ENCODE measurements at places on chromosomes 2 and 18.

DNA sequence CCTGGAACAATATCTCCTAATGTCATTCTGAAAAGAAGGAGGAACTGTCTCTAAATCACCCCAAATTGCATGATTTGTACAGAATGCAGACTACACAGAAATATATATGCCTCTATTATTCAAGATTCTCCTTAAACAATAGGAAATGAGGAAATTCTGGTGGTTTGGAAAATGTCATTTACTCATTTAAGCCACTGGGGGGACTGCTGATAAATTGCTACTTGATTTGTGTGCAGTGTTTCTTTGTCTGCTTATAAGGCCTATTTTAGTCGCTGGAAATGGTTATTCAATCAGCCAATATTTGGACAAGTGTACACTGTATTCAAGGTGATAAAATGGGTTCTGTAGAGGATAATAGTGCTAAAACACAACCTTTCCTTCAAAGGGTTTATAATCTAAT, 801.9 kb upstream of the CELF4 start:
- no peak for DNase-seq

- DNase-seq: no peak
Observed at GRCh38 chr18:46252759-46253158, 148.6 kb downstream of the HAUS1 start.

GRCh38 chr18:54924948-54925347, 34.3 kb downstream of the CCDC68 start:
- peak; percentile 47 for DNase-seq

DNA sequence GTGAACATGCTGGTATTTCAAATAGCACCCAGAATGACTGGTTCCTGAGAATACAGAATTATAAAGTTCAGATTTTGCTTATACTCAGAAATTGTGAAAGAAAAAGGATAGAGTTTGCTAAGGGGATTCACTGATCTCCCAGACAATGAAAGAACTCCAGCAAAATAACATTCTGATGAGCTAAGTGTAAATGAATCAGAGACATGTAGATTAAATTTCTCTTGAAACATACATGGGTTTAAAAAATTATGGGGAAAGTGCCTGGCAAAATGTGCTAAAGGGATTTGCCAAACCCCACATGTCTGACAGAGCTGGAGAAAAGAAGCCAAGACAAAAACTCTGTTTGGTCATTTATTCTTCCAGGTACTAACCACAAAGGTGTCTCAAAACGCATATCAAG, 116.3 kb downstream of the FTCDNL1 start:
- no peak for DNase-seq

GRCh38 chr2:95356821-95357700, 45.4 kb upstream of the FAHD2A start:
- no peak for DNase-seq

DNA sequence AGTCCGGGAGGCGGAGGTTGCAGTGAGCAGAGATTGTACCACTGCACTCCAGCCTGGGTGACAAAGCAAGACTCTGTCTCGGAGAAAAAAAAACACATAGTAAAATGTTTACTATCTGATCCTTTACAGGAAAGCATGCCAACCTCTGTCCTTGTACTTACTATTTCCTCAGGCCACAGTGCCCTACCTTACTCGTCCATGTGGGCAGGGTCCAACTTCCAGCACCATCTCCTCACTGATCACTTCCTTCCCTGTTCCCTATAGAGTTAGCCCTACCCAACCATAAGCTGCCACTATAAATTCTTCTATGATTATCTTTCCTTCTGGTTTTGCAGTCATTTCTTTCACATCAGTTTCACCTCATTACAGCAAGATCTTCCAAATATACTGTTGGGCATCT, 136.2 kb downstream of the MYO5B start:
- DNase-seq: no peak

GRCh38 chr2:105042189-105042588, 4.3 kb downstream of the MRPS9 start:
- no peak for DNase-seq

DNA sequence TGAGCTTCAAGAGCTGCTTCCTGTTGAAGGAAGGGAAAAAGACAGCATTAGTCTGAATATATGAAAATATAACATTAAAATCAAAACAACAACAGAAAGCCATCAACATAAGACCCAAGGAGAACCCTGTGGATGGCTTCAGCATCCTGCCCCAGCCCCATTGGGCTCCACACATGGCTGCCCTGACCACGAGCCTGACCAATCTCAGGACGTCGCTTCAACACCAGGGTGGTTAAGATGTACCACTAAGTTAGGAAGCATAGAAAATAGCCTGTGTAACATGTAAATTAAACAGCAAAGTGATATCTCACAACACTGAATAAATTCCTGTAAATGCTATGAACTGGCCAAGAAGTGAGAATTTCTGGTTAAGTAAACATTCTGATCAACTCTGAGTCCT, 77.2 kb upstream of the CD226 start:
- DNase-seq: no peak

- peak; percentile 43 for DNase-seq
Observed at GRCh38 chr2:60331115-60331809, 222.2 kb downstream of the BCL11A start.

DNA sequence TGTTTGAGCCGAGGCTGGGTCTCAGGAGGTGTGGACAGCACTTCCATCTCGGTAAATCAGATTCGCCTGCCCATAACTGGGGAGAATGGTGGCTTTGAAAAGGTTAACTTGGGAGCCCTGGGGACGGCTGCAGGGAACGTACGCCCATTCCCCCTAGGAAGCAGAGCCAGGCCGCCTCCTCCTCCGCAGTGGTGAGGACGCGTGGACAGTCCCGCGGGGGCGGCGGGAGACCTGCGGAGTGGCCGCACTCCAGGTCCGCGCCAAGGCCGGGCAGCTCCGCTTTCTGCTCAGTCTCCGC, 845 bp upstream of the MYCN start:
- peak; percentile 57 for DNase-seq

DNA sequence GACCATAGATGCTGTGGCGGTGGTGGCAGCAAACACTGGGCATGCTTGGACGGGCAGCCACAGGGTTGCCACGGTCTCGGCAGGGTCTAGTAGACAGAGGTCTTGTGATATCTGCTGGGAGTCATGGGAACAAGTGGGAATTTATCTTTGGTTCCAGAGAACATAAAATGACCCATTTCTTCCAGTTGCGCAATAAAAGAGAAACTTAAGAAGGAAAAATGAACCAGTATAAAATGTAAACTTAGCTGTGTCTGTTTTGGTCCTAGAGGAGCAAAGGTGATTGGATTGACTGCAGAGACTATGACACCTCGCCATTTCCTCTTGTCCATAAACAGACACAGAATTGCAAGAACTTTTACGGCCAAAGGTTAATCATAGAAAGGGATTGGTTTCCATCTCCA, 132.6 kb upstream of the RBBP8 start:
- DNase-seq: no peak

DNA sequence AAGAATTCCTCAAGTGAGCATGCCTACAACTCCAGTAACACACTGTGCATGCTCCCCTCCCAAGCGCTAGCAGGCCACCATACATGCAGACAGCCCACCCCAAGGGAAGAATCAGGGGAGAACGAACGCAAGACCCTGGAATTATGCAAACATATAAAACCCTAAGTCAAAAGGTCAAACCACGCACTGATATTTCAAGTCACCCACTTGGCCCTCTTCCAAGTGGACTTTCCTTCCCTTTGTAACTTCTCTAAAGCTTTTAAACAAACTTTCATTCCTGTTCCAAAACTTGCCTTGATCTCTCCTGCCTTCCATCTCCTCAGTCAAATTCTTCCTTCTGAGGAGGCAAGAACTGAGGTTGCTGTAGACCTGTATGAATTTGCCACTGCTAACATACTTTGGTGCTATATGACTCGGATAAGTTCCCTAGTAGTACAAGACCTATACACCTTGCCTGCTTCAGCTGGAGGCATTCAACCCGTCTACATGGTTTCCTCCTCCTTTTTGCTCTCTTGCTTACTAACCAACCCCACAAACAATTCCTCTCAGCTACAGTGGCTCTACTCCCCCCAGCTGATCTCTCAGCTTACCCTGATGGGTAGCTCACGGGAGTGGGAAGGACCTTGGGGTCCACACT, 11.1 kb upstream of the RPIA start:
- no peak for DNase-seq

DNA sequence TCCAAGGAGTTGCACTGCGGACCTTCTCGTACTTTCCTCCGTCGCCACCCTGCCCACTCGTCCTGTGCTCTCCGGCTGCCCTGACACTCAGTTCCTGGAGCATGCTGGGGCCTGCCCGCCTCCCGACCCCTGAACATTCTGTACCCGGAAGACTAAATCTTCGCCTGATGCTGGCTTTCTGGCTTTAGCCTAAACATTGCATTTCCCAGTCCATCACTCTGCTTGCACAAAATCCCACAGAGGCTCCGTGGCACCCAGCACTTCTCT, 550 bp upstream of the SFXN5 start:
- DNase-seq: peak; percentile 34

GRCh38 chr18:35671966-35672603, 90.5 kb downstream of the GALNT1 start:
- no peak for DNase-seq

- DNase-seq: peak; percentile 81
Observed at GRCh38 chr18:3758531-3758930, 308.6 kb downstream of the TGIF1 start.

- no peak for DNase-seq
Observed at GRCh38 chr18:48027401-48027963, 97.0 kb upstream of the SMAD2 start.

- DNase-seq: peak; percentile 61
Observed at GRCh38 chr2:68943581-68944568, 8.8 kb downstream of the GKN2 start.

- peak; percentile 32 for DNase-seq
Observed at GRCh38 chr2:203077451-203077850, 62.8 kb downstream of the NBEAL1 start.

GRCh38 chr2:233938676-233939370, 21.6 kb downstream of the TRPM8 start:
- DNase-seq: no peak

- peak; percentile 81 for DNase-seq
Observed at GRCh38 chr2:235595422-235596010, 101.7 kb downstream of the AGAP1 start.

DNA sequence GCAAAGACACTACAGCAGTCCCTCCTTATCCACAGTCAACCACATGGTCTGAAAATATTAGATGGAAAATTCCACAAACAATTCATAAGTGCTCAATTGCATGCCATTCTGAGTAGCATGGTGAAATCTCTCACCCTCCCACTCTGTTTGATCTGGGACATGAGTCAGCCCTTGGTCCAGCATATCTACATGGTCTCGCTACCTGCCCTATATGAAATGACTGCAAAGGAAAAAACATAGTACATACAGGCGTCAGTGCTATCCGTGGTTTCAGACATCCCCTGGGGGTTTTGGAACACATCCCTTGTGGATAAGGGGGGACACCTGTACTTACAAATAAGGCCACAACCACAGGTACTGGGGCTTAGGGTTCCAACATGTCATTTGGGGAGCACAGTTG, 73.7 kb downstream of the CABLES1 start:
- DNase-seq: peak; percentile 78

- DNase-seq: no peak
Observed at GRCh38 chr18:36391426-36392145, 94.1 kb downstream of the FHOD3 start.

GRCh38 chr2:117621326-117621725, 193.2 kb upstream of the DDX18 start:
- DNase-seq: no peak

DNA sequence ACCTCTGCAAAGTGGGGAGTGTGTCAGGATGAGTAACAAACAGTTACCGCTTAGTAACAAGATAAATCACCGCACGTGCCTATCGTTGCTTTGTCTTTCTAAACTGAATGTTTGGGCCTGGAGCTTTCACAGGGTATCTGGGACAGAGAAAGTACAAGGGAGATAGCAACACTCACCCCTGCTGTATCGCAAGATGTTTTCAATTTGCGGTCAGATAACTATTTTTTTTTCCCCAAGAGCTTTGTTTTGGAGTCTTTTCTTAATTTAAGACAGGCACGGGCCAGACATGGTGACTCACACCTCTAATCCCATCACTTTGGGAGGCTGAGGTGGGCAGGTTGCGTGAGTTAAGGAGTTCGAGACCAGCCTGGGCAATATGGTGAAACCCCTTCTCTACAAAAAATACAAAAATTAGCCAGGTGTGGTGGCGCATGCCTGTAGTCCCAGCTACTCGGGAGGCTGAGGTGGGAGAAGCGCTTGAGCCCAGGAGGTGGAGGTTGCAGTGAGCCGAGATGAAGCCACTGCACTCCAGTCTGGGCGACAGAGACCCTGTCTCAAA, 146.6 kb downstream of the GBX2 start:
- no peak for DNase-seq

GRCh38 chr2:2007551-2008501, 263.5 kb upstream of the PXDN start:
- DNase-seq: no peak

DNA sequence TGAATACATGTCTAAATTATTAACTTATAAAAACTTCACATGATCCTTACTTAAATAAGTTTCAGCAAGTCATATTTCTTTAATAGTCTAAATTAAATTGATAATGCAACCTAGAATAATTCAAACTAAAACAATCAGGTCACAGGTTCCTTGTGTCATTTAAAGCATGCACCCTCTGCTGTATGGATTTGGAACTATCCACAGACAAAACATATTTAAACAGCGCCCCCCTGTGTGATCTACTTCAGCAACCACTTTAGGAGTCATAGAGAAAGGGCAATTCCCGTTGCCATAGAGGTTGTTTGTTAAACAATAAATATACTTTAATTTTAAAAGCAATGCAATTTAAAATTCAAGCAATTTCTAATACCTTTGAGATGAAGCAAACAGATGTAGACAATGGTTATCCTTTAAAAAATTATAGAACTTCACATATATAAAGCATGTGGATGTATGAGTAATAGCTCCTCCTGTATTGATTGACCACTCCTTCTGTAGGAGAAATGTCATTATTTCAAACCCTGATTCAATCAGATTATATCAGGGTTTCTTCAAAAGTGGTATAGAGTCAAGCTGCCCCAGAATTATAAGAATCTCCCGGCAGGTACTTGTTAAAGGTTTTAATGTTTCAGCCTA, 21.2 kb downstream of the GRB14 start:
- peak; percentile 84 for DNase-seq

- DNase-seq: no peak
Observed at GRCh38 chr2:119645173-119645855, 33.7 kb upstream of the TMEM177 start.

DNA sequence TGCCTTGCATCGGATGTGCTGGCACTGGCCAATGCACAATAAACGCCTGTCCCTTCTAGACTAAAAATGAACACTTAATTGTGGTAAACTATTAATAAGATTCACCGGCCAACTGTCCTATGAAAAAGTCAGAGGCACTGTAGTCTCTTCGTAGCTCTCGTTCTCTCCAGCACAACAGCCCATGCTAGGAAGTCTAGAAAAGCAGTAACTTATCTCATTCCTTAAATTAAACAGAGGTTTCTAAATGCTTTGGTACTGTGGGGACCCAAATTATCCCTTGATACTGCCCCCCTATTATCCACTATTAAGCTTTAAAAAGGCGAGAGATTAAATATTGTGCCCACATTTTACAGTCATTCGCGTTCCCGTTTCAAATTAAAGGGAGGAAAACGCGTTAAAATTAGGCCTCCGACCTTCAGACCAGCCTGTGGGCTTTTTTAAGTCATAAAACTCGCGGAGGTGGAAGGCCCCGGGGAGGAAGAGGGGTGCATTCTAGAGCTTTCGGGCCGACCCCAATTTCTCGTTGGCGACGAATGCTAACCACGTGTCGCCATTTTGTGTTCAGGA, 1.5 kb upstream of the PCBP1 start:
- DNase-seq: no peak
